ENCODE measurements at places on chromosomes 11 and 22. TPM values are rescaled to one million over a fixed set of nuclear protein-coding genes. Genes with fewer than 3 reads are reported as not detected.

DNA sequence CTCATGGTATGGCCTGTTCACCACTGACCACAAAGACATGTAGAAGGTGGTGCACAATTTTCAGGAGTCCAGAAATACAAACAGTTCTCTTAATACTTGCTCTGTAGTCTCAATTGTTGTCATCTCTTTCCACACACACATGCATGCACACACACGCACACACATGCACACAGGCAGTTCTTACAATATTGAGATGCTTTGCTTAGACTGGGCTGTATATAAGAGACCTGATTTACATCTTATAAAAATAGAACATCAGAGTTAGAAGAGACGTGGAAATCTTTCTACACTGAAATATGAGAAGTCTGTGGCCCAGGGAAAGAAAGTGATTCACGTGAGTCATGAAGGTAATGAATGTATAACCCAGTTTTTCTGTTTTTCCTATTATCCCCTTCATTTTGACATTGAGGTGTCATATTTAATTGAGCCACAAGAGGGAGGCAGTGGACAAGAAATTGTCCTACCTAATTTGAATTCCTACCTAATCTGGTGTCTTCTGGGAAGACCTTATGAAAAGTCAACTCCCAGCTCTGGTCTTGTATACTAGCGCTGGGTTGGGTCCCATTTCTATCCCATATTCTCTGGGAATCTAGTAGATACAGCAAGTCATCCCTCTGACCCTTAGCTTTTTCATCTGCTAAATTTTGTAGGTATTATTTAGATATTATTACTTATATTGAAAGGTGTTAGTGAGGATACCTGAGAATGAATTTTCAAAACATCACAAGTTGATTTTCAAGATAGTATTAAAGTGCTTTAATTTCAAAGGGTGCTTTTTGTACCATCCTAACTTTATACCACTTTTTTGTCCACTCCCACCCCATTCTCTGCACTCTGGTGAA, 14.9 kb upstream of the MS4A4A start:
- no peaks in the 10 kb centered on the region for H3K36me3 ChIP-seq
- no peak overlapping the region for H3K4me3 ChIP-seq
- no peak for DNase-seq
- no peaks in the 10 kb centered on the region for H3K27me3 ChIP-seq
- H3K27ac ChIP-seq, result no peak overlapping the region
- H3K4me1 ChIP-seq, result no peaks in the 10 kb centered on the region

DNA sequence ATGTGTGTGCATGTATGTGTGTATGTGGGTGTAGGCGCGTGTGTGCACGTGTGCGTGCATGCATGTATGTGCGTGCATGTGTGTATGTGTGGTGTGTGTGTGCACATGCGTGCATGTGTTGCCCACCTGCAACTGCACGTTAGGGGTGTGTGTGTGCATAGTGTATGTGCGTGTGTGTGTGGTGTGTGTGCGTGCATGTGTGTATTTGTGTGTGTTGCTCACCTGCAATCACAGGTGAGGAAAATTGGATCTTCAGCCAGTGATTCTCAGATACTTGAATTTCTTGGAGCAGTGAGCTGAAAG, 54.3 kb downstream of the ST14 start:
- H3K27me3 ChIP-seq, result peaks cover 6% of the 10 kb centered on the region
- no peak overlapping the region for H3K27ac ChIP-seq
- no peak overlapping the region for H3K4me3 ChIP-seq
- no peaks in the 10 kb centered on the region for H3K4me1 ChIP-seq
- no peaks in the 10 kb centered on the region for H3K36me3 ChIP-seq
- DNase-seq, result no peak

GRCh38 chr11:35969089-35970042, 25.5 kb downstream of the LDLRAD3 start:
- H3K27ac ChIP-seq, result no peak overlapping the region
- DNase-seq, result no peak

Gene SMIM38
- 2.0 TPM for total RNA-seq

All from spleen (tissue), 13 donors.